Cardiac fibroblast (primary cell): ENCODE measurements at places on chromosomes 6 and 20.
A peak's percentile ranks its signal among the peaks of the same experiment; 100 is the strongest.

DNA sequence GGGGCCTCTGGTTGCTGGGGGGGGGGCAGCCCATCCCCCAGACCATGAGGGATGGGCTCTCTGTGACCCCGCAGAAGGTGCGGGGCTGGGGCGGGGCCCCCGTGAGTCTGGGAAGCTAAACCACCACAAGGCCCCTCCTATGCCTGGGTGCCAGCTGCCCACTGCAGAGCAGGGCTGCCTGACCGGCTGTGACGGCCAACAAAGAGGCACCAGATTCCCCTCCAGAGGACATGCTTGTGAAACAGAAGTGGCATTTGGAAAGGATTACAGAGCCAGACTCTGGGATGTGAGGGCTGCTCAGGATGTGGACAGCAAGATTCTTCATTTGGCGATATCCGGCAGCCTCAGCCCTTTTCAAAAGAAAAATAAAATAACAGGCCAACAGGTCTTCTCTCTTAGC lies 16.5 kb upstream of the NTSR1 start:
- DNase-seq, result no peak

GRCh38 chr20:16301986-16302385 lies 271.3 kb downstream of the KIF16B start:
- DNase-seq, result no peak

- DNase-seq, result no peak
Observed at GRCh38 chr6:23589811-23590210, 536.2 kb upstream of the NRSN1 start.

DNA sequence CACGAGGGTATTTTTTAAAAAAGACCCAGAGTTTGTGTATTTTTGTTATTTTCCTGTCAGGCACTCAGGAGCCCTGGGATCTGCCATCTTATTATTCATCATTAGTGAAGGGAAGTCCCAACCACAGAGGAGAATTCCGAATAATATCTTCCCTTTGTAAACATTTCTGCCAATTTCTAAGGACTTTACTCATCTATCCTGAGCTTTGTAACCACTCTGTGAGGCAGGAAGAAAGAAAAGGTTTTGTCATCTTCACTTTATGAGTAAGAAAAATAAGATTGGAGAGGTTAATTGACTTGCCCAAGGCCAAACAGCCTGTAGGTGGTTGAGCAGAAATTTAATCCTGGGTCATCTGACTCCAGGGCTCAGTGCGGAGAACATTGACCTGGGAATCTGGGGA lies 23.0 kb upstream of the IYD start:
- DNase-seq, result no peak

GRCh38 chr6:6742535-6742934 lies 154.0 kb downstream of the LY86 start:
- no peak for DNase-seq

DNA sequence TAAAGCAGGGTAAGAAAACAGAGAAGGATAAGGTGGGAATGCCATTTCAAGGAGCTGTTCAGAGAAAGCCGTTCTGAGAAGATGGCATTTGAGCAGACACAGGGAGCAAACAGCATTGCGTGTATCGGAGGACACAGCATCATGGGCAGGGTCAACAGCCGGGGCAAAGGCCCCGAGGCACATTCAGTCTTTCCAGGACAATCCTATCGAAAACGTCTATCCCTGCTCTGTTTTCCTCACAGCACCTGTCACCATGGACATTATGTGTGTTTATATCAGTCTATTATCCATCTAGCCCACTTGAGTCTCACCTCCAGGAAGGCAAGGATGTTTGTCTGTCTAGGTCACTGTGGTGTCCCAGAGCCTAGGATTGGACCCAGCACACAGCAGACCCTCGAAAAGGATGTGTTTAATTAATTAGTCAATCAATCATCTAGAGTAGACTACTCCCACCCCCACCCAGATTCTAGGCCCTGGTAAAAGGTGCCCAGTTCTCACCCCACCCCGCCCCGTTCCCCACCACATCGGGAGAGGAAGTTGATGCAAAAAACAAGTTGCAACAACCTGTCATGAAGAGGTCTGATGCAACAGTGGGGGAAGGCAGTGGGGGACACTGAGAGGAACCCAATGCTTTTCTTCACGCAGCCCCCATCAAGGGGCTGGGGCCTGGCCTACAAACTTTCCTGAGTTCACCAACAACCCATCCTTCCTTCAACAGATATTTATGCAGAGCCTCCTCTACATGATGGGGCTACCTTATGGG lies 66.6 kb downstream of the PREX1 start:
- no peak for DNase-seq

DNA sequence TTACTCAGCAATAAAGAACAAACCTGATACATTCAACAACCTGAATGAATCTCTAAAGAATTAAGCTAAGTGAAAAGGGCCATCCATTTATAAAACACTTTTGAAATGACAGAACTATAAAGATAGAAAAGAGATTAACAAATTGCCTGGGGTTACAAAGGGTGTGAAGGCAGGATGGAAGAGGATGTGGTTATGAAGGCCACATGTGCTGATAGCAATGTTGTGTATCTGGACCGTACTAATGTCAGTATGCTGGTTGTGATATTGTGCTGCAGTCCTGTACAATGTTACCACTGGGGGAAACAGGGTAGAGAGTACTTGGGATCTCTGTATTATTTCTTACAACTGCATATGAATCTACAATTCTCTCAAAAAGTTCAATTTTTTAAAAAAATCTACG lies 36.4 kb downstream of the ELOVL5 start:
- no peak for DNase-seq

DNA sequence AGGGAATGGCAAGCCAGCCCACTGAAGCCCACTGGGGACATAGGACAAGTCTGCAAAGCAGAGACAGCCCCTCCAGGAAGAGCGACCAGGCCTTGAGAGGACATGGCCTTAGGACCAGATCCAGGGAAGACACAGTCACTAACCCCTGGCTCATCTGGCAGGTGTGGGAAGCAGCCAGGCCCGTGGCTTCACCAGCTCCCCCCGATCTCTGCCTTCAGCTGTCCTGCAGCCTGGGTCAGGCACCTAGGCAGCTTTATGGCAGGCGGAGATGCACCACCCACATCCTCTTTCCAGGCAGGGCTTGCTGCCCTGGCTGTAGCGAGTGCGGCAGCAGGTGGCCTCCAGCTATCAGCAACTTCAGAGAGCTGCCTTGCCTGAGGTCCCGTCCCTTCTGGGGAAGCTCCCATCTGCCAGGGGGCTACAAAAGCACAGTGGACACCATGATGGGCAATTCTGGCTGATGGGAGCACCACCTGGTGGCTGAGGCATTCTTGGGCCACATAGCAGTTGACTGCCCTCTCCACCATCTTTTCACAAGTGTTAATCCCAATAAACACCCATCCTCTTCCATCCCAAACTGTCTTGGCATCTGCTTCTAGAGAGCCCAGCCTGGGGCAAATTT lies 85.8 kb downstream of the DZANK1 start:
- DNase-seq, result no peak

DNA sequence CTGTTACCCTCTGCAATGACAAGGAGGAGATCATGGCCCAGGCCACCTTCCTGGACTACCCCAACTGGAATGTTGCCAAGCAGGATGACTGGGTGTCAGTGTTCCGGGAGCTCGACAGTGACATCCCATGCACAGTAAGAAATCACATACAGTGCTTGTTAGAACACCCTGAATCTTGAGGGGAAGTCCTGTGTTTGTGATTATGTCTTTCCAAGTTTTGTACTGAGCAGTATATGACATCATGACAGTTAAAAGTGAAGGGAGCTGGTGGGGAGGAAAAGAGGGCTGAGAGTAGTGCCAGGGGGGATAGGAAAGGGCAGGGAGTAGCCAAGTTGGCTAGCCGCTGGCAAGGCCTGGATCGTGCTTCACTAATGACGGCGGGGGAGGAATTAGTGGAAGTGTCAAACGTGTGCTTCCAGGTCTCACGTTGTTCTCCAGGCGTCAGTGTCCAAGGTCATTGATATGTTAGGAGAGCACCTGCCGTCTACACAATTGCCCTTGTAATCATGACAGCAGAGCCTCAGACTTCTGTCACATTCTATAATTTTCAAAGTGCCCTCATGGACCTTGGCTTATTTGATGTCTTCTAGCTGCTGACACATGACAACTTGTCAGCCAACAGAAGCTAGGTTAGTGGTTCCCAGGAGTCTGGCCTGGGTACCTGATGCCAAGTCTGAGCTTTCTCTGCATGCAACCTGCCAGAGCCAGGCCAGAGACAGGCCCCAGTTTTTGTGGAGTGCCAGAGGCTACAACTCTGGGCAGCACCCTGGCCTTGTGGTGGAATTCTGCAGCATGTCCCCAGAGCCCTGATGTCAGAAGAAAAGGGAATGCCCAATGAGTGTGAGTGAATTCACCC lies 18.8 kb downstream of the CFAP61 start:
- DNase-seq, result no peak

DNA sequence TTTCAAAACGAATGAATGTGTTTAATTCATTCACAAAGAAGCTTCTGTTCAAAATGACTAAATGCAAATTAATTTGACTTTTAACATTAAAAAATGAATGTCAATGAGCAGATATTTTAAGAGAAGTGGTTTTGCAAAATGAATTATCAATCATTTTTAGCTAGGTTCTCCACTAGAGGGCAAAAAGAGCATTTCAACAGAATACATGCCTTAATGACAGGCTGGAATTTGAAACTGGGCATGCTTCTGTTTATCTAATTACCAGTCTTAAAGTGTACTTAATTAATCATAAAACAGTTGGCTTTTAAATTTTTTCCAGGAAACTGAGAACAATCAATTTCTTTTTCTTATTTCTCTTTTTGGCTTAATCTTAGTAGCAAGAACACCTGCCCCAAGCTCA lies 63.8 kb upstream of the TINAG start:
- DNase-seq, result peak; percentile 52

DNA sequence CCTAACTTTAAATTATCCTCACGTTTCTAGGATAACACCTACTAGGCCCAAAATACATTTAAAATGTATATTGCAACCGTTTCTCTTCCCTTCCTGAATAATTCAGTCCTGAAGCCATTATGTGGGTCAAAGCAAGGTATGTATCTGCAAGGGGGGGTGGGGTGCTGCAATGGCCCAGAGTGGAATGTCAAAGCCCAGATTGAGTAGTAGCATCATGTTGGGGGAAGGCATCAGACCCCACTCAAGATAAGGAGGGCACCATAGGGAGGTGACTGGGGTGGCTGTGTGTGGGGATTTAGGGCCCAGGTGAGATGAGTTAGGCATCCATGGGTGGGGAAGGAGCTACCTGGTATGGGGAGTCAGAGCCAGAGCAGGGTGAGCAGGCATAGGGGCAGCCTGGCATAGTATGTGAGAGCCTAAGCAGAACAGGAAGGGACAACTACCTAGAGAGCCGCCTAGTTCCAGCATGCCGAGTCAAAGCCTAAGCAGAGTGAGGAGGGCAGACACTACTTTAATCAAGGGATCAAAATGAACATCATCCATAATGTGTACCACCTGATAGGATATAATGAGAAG lies 48.2 kb downstream of the ZNF292 start:
- no peak for DNase-seq

GRCh38 chr6:42050297-42051267 lies at the start of gene TAF8:
TSS of gene TAF8 (plus strand) at chr6:42050524. CDS start at chr6:42050542, 18 bp downstream.
- DNase-seq, result peak; percentile 95

GRCh38 chr6:163543321-163543720 lies 128.8 kb downstream of the QKI start:
- no peak for DNase-seq

DNA sequence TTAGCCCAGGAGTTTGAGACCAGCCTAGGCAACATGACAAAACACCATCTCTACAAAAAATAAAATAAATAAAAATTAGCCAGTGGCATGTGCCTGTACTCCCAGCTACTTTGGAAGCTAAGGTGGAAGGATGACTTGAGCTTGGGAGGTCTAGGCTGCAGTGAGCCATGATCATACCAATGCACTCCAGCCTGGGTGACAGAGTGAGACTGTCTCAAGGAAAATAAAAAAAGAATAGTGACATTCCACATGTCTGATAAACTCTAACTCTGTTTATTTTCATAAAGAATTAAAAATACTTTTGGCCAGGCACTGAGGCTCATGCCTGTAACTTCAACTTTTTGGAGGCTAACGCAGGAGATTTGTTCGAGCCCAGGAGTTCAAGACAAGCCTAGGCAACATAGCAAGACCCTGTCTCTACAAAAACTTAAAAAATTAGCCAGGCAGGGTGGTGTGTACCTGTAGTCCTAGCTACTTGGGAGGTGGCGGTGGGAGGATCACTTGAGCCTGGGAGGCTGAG lies 115.1 kb downstream of the GJA1 start:
- DNase-seq, result no peak

DNA sequence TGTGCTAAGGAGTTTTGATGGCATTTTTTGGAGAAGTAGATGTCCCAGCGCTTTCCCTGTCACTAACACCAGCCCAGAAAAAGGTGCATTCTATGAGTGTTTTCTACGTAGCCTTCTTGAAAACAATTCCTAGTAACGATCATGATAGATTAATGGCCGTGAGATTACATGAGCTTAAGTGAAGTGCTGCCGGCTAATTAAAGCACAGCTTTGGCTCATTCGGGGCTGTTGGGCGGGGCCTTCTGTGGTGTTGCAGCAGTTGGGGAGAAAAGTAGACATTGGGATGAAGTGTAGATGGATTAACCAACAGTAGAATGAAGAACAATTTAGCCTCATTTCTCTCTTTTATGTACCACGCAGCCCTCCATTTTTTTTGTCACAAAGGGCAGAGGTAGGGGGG lies 20.8 kb upstream of the TRAF3IP2 start:
- DNase-seq, result no peak

DNA sequence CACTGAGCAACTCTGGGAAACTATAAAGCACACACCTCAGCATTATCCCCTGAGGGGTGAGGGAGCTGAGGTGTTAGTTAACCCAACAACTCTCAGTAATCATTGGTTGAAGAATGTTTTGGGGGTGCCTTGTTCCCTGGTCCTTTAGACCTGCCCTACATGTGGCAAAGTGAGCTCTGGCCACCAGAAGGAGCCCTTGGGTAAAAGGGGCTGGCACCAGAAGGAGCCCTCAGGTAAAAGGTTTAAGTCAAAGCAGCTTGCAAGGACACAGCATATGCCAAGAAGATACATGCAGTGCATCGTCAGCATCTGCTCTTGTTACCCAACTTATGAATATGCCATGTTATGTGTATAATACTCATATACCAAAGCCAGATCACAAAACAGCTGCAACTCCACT lies 1081.7 kb downstream of the KIF16B start:
- no peak for DNase-seq

GRCh38 chr6:2950713-2951112 lies 20.7 kb downstream of the SERPINB6 start:
- no peak for DNase-seq

- no peak for DNase-seq
Observed at GRCh38 chr6:87767478-87767877, 65.4 kb upstream of the AKIRIN2 start.

- no peak for DNase-seq
Observed at GRCh38 chr6:51913265-51913664, 174.1 kb downstream of the PKHD1 start.

- DNase-seq, result no peak
Observed at GRCh38 chr6:11016452-11016851, 27.7 kb downstream of the ELOVL2 start.

- no peak for DNase-seq
Observed at GRCh38 chr20:14956538-14956937, 619.1 kb upstream of the FLRT3 start.
